Body of pancreas (tissue), 4 donors: ENCODE measurements at places on chromosomes 5 and 9. TPM values are rescaled to one million over a fixed set of nuclear protein-coding genes. Genes with fewer than 3 reads are reported as not detected.

- no peak overlapping the region for H3K27ac ChIP-seq
- no peak for DNase-seq
- H3K4me1 ChIP-seq: no peaks in the 10 kb centered on the region
- H3K4me3 ChIP-seq: no peak overlapping the region
- no peaks in the 10 kb centered on the region for H3K27me3 ChIP-seq
These were observed 154.0 kb downstream of the FRMD3 start for GRCh38 chr9:83384214-83384613.

CER1 gene
- total RNA-seq: not detected

FBP2 gene
- total RNA-seq: 3.1 TPM

DNA sequence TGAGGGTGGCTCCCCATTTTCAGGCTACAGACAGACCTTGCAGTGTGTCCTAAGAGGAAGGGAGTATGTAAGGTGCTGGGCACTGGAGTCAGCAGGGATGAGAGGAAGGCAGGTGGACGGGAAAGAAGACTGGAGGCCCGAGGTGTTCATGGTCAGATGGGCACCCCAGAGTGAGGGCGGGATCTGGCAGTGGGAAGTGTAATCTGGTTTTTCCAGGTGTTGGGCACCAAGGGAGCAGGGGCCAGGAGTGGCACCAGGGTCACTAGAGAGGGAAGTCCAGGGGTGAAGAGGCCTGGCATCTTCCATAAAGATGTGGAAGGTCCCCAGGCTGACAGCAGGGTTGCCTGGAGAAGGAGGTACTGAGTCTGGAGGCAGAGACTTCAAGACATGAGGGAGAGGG is 29.7 kb downstream of the PITX1 start:
- no peaks in the 10 kb centered on the region for H3K36me3 ChIP-seq
- no peaks in the 10 kb centered on the region for H3K27me3 ChIP-seq
- DNase-seq: no peak
- H3K4me3 ChIP-seq: no peak overlapping the region
- no peak overlapping the region for H3K27ac ChIP-seq
- H3K4me1 ChIP-seq: no peaks in the 10 kb centered on the region

CDKN2A gene
- total RNA-seq: 6.2 TPM

DNA sequence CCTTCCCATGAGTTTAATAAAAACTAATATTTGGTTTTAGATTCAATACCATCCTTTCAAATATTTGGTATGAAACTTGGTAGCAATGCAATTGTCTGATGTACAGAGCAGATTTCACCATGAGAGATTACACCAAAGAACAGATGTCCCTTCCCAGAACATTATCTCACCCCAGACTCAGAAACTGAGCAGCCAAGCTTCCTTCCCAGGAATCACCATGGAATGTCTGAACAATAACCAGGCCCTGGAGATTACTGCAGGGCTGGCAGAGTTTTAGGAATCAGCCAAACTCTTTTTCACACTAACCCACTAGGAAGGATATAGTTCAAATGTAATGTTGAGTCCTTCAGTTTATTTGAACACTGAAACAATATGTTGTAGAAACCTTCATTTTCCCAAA is 23.9 kb downstream of the CLTA start:
- no peak overlapping the region for H3K4me3 ChIP-seq
- H3K27ac ChIP-seq: no peak overlapping the region
- H3K36me3 ChIP-seq: no peaks in the 10 kb centered on the region
- DNase-seq: no peak

GRCh38 chr5:54672871-54673270 is 155.3 kb downstream of the SNX18 start:
- H3K4me1 ChIP-seq: no peaks in the 10 kb centered on the region
- H3K36me3 ChIP-seq: no peaks in the 10 kb centered on the region
- no peak for DNase-seq

GABRB2 gene
- under 0.01 TPM for total RNA-seq

F2RL1 gene
- 17.5 TPM for total RNA-seq

- no peak for DNase-seq
- H3K4me3 ChIP-seq: no peak overlapping the region
- H3K27me3 ChIP-seq: no peaks in the 10 kb centered on the region
These were observed 9.3 kb downstream of the OR1N2 start for GRCh38 chr9:122562134-122562760.

- peaks cover 12% of the 10 kb centered on the region for H3K4me1 ChIP-seq
- no peaks in the 10 kb centered on the region for H3K36me3 ChIP-seq
- no peak overlapping the region for H3K4me3 ChIP-seq
- DNase-seq: no peak
- no peaks in the 10 kb centered on the region for H3K27me3 ChIP-seq
These were observed 263.5 kb downstream of the ARHGAP26 start for GRCh38 chr5:143033535-143034250.

PTRH1 gene
- total RNA-seq: 23.6 TPM

DNA sequence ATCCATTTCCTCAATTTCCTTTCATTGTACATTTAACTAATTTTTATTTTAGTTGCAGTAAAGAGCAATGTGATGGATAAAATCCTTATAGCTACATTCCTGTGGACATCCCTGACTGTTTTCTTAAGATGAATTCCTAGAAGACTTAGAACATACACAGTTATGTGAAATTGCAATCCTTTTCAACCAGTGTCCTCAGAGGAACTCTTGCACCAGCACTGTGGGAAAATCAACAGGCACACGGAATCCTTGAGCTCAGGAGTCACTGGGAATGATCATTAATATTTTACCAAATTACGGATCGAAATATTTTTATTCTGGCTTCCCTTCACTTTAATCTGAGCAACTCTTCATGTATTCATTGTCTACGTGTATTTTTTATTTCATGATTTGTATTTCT is 901.9 kb upstream of the WWC1 start:
- H3K4me1 ChIP-seq: peaks cover 13% of the 10 kb centered on the region
- no peaks in the 10 kb centered on the region for H3K36me3 ChIP-seq
- no peak overlapping the region for H3K27ac ChIP-seq
- no peaks in the 10 kb centered on the region for H3K27me3 ChIP-seq
- no peak overlapping the region for H3K4me3 ChIP-seq

- H3K4me3 ChIP-seq: no peak overlapping the region
- DNase-seq: no peak
- H3K4me1 ChIP-seq: no peaks in the 10 kb centered on the region
- no peaks in the 10 kb centered on the region for H3K36me3 ChIP-seq
- H3K27me3 ChIP-seq: no peaks in the 10 kb centered on the region
These were observed 178.5 kb upstream of the PITX1 start for GRCh38 chr5:135212361-135213026.

- H3K4me1 ChIP-seq: no peaks in the 10 kb centered on the region
- no peak overlapping the region for H3K4me3 ChIP-seq
- H3K36me3 ChIP-seq: no peaks in the 10 kb centered on the region
- H3K27me3 ChIP-seq: no peaks in the 10 kb centered on the region
- H3K27ac ChIP-seq: no peak overlapping the region
- DNase-seq: no peak
These were observed 80.3 kb downstream of the S1PR3 start for GRCh38 chr9:89071591-89071990.

DNA sequence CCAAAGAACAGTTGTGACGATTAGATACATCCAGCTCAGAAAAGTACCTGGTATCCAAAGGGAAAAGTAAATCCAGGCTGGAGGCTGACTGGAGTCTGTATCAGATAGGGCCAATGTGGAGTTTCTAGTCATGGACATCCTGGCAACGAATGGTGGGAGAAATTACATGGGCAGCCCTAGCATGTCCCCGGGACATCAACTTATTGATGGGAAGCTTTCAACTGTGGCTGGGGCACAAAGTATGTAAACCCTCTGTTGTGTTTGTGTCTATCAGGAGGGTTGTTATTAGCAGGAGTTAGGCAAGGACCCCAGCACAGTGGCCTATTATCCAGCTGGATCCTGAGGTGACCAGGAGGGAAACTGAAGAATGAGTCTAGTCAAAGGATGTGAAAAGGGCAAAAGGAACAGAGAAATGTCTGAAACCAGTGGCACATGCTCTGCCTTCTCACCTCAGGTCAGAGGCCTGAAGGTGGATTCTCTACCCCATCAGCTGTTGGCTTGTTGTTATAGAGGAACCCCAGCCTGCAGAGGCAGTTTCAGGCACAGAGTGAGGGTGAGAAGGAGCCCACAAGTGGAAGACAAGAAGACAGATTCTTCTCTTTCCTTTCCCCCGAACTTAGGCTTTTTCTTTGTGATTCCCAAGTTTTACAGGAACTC is 19.9 kb downstream of the IFNW1 start:
- H3K27me3 ChIP-seq: no peaks in the 10 kb centered on the region
- no peak for DNase-seq
- H3K27ac ChIP-seq: no peak overlapping the region
- H3K4me1 ChIP-seq: no peaks in the 10 kb centered on the region

GRCh38 chr5:32753051-32753450 is 41.9 kb downstream of the NPR3 start:
- H3K27me3 ChIP-seq: no peaks in the 10 kb centered on the region
- H3K36me3 ChIP-seq: no peaks in the 10 kb centered on the region
- H3K4me1 ChIP-seq: no peaks in the 10 kb centered on the region
- H3K4me3 ChIP-seq: no peak overlapping the region
- no peak overlapping the region for H3K27ac ChIP-seq
- DNase-seq: no peak

GRCh38 chr5:1099926-1100663 is 11.8 kb downstream of the SLC12A7 start:
- no peaks in the 10 kb centered on the region for H3K36me3 ChIP-seq
- DNase-seq: no peak
- no peaks in the 10 kb centered on the region for H3K27me3 ChIP-seq
- H3K27ac ChIP-seq: no peak overlapping the region

TNFSF15 gene
- total RNA-seq: not detected

TMC1 gene
- not detected for total RNA-seq

SLC6A19 gene
- total RNA-seq: 0.66 TPM

UGT3A1 gene
- not detected for total RNA-seq

DNA sequence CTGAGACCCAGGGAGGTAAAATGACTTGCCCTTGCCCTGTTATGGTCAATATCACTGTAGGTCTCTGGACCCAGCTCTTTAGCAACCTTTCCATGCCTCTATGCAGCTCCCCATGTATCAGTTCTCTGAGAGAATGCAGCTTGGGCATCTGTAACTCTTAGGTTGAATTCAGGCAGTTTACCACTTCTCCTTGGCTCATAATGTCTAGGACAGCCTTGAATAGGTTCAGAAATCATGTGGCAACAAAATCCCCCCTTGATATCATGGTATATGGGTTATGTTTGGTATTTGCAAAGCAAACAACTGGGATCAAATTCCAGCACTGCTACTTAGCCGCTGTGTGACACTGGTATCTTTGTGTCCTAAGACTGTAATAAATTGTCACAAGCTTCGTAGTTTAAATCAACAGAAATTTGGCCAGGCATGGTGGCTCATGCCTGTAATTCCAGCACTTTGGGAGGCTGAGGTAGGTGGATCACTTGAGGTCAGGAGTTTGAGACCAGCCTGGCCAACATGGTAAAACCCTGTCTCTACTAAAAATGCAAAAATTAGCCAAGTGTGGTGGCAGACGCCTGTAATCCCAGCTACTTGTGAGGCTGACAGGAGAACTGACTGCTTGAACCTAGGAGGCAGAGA is 10.7 kb upstream of the SUB1 start:
- H3K27ac ChIP-seq: no peak overlapping the region
- H3K27me3 ChIP-seq: no peaks in the 10 kb centered on the region
- H3K4me3 ChIP-seq: no peak overlapping the region

DNA sequence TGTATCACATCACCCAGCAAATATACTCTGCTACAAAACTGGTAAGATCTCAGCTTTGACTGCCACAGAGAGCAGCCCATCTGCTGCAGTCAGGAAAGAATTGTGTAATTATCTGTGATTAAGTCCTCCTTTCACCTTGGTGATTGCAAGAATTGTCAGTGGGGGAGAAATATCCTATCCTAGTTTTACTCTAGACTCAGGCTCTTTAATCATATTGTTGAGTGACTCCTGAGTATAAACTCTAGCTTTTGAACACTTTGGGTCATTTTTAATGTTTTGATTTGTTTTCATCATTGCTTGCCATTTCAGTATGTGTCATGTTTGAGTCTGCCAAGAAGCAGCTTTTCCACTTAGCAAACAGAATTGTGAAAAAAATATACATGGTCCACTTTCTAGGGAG is 32.1 kb downstream of the VCAN start:
- no peak overlapping the region for H3K4me3 ChIP-seq
- H3K4me1 ChIP-seq: no peaks in the 10 kb centered on the region
- peaks cover 4% of the 10 kb centered on the region for H3K27me3 ChIP-seq
- H3K36me3 ChIP-seq: no peaks in the 10 kb centered on the region

ECM2 gene
- 8.2 TPM for total RNA-seq

- no peak for DNase-seq
- H3K4me1 ChIP-seq: no peaks in the 10 kb centered on the region
- no peaks in the 10 kb centered on the region for H3K36me3 ChIP-seq
These were observed 21.1 kb upstream of the CDC42SE2 start for GRCh38 chr5:131242728-131243255.

DNA sequence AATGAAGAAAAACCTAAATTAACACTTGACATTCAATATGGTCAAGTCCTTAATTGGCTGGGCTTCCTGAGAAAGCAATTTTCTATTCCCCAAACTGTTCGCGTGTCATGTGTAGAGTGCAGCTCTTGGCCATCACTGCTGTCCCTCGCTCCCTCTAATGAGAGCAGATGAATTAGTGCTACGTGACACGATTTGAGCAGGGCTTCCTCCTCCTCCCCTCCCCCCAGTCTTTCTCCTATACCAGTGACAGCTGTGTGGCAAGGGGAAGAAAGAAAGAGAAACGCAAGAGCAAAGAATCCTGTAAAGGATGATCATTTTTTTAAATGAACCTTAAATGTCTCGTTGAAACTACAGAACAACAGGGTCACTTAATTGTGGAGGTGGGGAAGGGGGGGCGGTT is 159.6 kb downstream of the BNC2 start:
- H3K36me3 ChIP-seq: no peaks in the 10 kb centered on the region
- H3K27me3 ChIP-seq: no peaks in the 10 kb centered on the region
- DNase-seq: no peak
- no peak overlapping the region for H3K27ac ChIP-seq
- H3K4me3 ChIP-seq: no peak overlapping the region
- no peaks in the 10 kb centered on the region for H3K4me1 ChIP-seq

SEMA6A gene
- 18.7 TPM for total RNA-seq

ARL14EPL gene
- total RNA-seq: not detected

RNF183 gene
- total RNA-seq: not detected

SPINK4 gene
- not detected for total RNA-seq
